Pulmonary artery endothelial cell (primary cell): ENCODE measurements at places on chromosomes 7 and 10. TPM values are rescaled to one million over a fixed set of nuclear protein-coding genes. Genes with fewer than 3 reads are reported as not detected.
A peak's percentile ranks its signal among the peaks of the same experiment; 100 is the strongest.

DNA sequence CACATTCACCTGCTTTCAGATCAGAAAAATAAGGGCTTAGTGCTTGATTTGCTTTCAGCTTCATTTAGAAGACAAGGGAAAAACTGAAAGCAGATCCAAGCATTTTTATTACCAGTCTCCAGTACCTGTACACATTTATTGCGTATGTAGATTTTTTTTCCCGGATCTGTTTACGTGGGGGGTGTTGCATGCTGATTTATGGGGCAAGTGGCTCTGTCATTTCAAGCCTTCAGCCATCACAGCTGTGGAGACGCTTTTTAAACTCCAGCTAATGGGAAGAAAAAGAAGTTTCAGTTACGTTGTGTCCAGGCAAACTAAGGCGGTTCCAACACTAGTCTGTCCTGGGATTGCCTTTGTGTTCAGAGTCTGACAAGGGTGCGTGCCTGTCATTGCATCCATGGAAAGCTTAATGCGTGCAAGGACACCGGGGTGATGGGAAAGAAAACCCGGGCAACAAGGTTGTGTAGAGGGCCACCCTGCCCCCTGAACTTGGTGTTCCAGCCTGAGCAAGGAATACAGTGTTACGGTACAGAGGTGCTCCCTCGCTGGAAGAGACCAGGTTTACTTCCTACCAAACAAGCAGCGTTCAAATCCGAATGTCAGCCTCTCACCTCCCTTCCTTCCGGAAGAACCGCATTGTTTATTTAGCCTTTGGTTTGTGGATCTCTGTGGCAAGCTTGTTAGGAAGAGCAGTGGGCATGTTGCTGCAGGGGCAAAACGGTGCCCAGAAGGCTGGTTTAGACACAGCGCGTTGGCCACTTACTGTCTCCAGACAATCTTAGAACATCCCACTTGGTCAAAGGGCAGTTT lies 128.2 kb downstream of the FGFR2 start:
- DNase-seq = no peak

IDI2 gene
- total RNA-seq = not detected in 2 replicates

GRCh38 chr7:421136-421991 lies 98.3 kb downstream of the PDGFA start:
- DNase-seq = no peak

DNA sequence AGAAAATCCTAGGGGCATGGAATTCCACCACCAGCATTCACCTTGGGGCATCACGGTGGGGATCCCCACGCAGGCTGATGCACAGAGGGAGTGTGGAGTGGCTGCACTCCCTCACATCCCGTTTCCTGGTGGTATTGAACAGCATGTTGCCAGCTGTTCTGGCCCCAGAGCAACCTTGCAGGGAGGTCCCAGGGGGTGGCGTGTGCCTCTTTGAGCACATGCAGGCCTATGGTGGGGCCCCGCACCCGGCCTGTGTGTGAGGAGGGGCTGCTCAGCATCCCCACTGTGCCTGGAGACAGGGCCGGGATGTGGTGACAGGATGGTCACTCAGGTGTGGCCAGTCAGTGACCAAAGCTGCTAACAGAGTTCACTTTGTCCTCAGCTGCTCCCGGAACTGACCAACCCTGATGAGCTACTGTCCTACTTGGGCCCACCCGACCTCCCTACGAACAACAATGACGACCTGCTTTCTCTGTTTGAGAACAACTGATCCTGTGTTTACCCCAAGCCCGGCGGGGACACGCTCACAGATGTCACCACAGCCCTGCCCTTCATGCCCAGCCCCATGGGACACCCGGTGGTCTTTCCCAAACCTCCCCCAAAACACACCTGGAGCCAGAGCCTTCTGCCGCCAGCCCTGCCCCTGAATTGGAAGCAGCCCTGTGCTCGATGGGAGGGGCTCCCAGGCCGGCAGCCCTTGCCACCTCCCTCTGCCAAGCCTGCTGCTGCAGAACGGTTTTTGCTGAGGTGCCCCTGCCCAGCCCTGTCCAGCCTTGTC lies 18.7 kb downstream of the ZMIZ2 start:
- no peak for DNase-seq

PRF1 gene
- not detected in 2 replicates for total RNA-seq

- peak; percentile 17 for DNase-seq
Measured at GRCh38 chr10:69901628-69902505, 100.2 kb downstream of the COL13A1 start.

ZNF33B gene
- total RNA-seq = 9.2 and 11.3 TPM in 2 replicates
